Left ventricle myocardium inferior (tissue), 1 donor: ENCODE measurements at places on chromosomes 1 and 21.

- DNase-seq = no peak
- peaks cover 87% of the 10 kb centered on the region for H3K4me1 ChIP-seq
- peak overlapping the region; percentile 82 for H3K4me3 ChIP-seq
- no peaks in the 10 kb centered on the region for H3K27me3 ChIP-seq
- peaks cover 46% of the 10 kb centered on the region for H3K36me3 ChIP-seq
Observed at GRCh38 chr1:226064816-226065248, 2.3 kb downstream of the H3-3A start.

DNA sequence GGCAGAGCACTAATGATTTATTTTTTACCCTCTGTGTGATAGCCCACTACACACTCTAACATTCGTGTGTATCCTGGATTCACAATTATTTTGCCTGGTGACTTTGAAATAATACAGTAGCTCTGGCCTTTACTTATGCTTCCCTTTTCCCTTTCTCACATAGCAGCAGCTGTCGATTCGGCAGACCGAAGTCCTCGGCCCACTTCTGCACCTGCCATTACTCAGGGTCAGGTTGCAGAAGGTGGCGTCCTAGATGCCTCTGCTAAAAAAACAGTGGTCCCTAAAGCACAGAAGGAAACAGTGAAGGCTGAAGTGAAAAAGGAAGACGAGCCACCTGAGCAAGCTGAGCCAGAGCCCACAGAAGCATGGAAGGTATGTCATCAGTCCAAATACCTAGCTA lies 70.8 kb downstream of the TMEM200B start:
- no peaks in the 10 kb centered on the region for H3K27me3 ChIP-seq
- H3K4me1 ChIP-seq = no peaks in the 10 kb centered on the region
- H3K36me3 ChIP-seq = no peaks in the 10 kb centered on the region
- H3K4me3 ChIP-seq = no peak overlapping the region

GRCh38 chr1:111842411-111842810 lies 86.7 kb downstream of the DDX20 start:
- H3K27me3 ChIP-seq = no peaks in the 10 kb centered on the region
- no peak for DNase-seq
- no peak overlapping the region for H3K4me3 ChIP-seq
- no peaks in the 10 kb centered on the region for H3K36me3 ChIP-seq
- no peak overlapping the region for H3K27ac ChIP-seq

- H3K27ac ChIP-seq = no peak overlapping the region
- peaks cover 31% of the 10 kb centered on the region for H3K4me1 ChIP-seq
- no peak overlapping the region for H3K4me3 ChIP-seq
- H3K36me3 ChIP-seq = no peaks in the 10 kb centered on the region
Observed at GRCh38 chr1:41665962-41666917, 181.8 kb upstream of the EDN2 start.

DNA sequence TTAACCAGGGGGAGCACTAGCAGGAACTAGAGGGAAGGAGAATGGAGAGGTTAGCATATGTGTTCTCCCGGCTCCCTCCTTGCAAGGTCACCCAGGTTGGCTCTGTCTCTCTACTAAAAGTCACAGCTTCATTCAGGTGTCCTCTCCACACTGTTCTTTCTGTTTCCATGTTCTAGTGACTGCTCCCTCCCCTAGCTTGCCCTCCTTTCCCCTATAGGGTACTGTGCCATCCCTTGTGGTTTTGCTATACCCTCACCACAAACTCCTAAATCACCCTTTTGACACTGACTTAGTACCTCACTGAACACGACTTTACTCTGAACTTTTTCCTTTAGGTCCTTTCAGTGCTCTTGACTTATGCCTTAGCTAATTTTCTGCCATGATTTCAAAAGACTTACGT lies 389.3 kb downstream of the ST6GALNAC3 start:
- H3K27me3 ChIP-seq = no peaks in the 10 kb centered on the region
- H3K4me3 ChIP-seq = no peak overlapping the region
- H3K27ac ChIP-seq = no peak overlapping the region
- DNase-seq = no peak

GRCh38 chr1:204104331-204105130 lies 31.6 kb downstream of the SOX13 start:
- H3K27ac ChIP-seq = peak overlapping the region; percentile 85
- H3K36me3 ChIP-seq = no peaks in the 10 kb centered on the region
- peaks cover 80% of the 10 kb centered on the region for H3K4me1 ChIP-seq

- DNase-seq = no peak
- peaks cover 61% of the 10 kb centered on the region for H3K4me1 ChIP-seq
- no peaks in the 10 kb centered on the region for H3K27me3 ChIP-seq
- H3K36me3 ChIP-seq = peaks cover 15% of the 10 kb centered on the region
Observed at GRCh38 chr1:54249819-54250435, 50.0 kb downstream of the MRPL37 start.

DNA sequence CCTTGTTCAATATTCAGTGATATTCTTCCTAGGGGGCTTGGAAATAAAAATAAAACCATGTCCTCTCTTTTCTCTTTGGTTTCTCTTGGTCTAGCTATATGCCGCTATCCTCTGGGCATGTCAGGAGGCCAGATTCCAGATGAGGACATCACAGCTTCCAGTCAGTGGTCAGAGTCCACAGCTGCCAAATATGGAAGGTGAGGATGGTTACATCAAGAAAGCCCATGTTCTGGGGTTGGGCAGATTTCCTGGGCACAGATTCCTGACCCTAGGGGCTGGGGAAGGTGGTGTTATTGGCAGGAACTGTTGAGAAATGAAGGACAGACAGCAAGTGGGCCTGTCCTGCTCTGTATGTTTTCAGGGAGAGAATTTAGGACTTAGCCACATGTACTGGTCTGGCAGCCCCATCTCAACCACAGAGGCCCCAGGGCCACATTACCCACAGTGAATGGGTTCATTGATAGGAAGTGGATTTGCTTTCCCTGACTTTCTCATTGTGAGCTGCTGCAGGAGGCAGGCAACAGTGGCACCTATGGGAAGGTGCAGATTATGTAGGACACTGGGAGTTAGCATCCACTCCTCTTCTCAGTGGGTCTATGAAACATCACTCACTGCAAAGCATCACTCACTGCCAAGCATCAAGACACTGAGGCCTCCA lies 37.4 kb upstream of the HSD17B7 start:
- H3K4me1 ChIP-seq = no peaks in the 10 kb centered on the region
- no peak overlapping the region for H3K4me3 ChIP-seq
- peaks cover 19% of the 10 kb centered on the region for H3K36me3 ChIP-seq
- no peaks in the 10 kb centered on the region for H3K27me3 ChIP-seq
- DNase-seq = no peak
- no peak overlapping the region for H3K27ac ChIP-seq

DNA sequence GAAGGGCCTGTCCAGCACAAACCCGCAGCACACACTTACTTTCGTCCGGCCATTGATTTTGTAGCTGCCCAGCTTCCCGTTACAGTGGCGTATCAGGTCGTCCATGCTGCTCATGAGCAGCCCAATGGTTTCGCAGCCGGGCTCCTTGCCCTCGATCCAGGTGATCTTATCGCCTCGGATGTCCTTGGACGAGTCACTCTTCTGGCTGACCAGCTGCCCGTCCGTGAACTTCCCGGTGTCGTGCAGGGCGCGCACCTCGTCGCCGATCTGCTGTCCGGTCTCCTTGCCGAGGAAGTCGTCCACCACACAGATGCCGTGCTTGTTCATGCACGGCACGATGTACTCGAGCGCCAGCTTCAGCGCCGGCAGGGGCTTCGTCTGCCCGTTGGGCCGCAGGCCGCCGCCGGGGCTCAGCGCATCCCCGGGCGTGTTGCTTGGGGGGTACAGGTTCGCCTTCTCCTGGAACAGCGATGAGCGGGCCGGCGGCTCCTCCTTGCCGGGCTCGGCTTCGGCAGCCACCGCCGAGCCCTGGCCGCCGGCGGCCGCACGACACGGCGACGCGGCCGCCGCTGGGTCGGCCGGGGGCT lies 1.0 kb downstream of the EGLN1 start:
- peak overlapping the region; percentile 85 for H3K4me3 ChIP-seq
- H3K4me1 ChIP-seq = peaks cover 90% of the 10 kb centered on the region
- peak overlapping the region; percentile 100 for H3K27ac ChIP-seq
- peak; percentile 48 for DNase-seq
- H3K27me3 ChIP-seq = no peaks in the 10 kb centered on the region

GRCh38 chr1:98325646-98326440 lies 335.7 kb upstream of the SNX7 start:
- no peak overlapping the region for H3K27ac ChIP-seq
- H3K27me3 ChIP-seq = no peaks in the 10 kb centered on the region
- peaks cover 20% of the 10 kb centered on the region for H3K4me1 ChIP-seq
- no peak overlapping the region for H3K4me3 ChIP-seq
- peak; percentile 46 for DNase-seq

DNA sequence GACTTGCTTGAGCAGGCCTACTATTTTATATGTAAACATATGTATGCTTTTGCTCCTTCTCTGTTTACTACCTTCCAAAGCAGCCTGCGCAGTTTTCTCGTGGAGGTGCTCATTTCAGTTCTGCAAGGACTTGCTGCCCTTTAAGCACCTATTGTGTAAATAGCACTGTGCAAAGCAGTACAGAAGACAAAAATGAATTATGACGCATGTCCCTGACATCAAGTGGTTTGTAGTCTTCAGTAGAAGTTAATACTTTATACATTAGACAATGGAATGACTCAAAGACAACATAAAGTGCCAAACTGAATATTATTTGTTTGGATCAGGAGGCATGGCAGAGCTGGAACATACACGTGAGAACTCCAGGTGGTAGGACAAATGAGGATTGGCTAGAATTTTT lies 611.7 kb downstream of the LMO4 start:
- peaks cover 3% of the 10 kb centered on the region for H3K4me1 ChIP-seq
- H3K27me3 ChIP-seq = no peaks in the 10 kb centered on the region
- H3K4me3 ChIP-seq = no peak overlapping the region
- DNase-seq = no peak
- H3K27ac ChIP-seq = no peak overlapping the region

- H3K4me3 ChIP-seq = peak overlapping the region; percentile 96
- peak overlapping the region; percentile 100 for H3K27ac ChIP-seq
- H3K27me3 ChIP-seq = no peaks in the 10 kb centered on the region
- no peak for DNase-seq
Observed at GRCh38 chr1:25247829-25248754, 838 bp upstream of the RSRP1 start.

- no peak overlapping the region for H3K27ac ChIP-seq
- no peak overlapping the region for H3K4me3 ChIP-seq
- no peaks in the 10 kb centered on the region for H3K36me3 ChIP-seq
Observed at GRCh38 chr1:20302108-20302471, 11.4 kb downstream of the VWA5B1 start.

DNA sequence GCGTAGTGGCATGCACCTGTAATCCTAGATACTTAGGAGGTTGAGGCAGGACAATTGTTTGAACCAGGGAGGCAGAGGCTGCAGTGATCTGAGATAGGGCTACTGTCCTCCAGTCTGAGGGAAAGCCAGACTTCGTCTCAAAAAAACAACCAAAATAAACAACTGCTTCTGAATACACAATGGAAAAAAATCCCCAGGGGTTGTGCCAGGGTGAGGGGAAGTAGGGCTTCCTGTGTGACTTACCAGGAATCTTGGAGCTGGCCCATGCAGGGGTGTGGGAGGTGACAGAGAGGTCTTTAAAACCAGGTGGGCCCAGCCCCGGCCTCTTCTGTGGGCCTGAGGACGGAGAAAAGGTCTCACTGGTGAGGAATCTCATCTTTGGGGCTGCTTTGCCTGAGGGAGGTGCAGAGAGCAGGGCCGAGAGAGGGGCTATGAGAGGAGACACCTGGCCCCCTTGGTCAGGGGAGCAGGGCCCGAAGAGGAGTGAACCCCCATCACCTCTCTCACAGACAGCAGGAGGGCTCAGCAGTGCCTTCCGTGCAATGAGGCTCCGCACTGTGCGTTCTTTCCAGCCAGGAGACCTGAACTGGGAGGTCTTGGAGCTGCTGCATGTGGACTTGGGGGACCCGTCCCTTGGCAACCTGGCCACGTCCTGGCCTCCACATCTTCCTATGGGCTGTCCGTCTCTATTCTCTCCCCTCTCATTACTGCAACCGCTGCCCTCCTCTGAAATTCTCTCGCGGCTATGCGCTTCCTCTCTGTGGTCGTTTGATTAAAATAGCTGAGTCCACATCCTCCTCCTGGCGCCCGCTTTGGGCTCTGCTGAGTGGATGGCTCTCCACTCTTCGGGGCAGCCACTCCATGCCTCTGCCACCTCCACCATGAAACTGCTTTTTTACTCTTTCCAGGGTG lies 10.7 kb downstream of the PLA2G5 start:
- H3K27ac ChIP-seq = peak overlapping the region; percentile 64
- no peak for DNase-seq
- no peak overlapping the region for H3K4me3 ChIP-seq
- peaks cover 88% of the 10 kb centered on the region for H3K4me1 ChIP-seq
- H3K27me3 ChIP-seq = no peaks in the 10 kb centered on the region

- H3K36me3 ChIP-seq = no peaks in the 10 kb centered on the region
- no peaks in the 10 kb centered on the region for H3K27me3 ChIP-seq
- no peaks in the 10 kb centered on the region for H3K4me1 ChIP-seq
Observed at GRCh38 chr21:26614251-26614650, 41.2 kb upstream of the CYYR1 start.

GRCh38 chr1:68429233-68429808 lies 20.4 kb downstream of the RPE65 start:
- no peak overlapping the region for H3K27ac ChIP-seq
- H3K36me3 ChIP-seq = no peaks in the 10 kb centered on the region
- H3K4me3 ChIP-seq = no peak overlapping the region
- no peak for DNase-seq
- H3K4me1 ChIP-seq = no peaks in the 10 kb centered on the region

GRCh38 chr1:27531959-27532685 lies 42.2 kb upstream of the WASF2 start:
- no peak overlapping the region for H3K4me3 ChIP-seq
- H3K4me1 ChIP-seq = peaks cover 50% of the 10 kb centered on the region
- H3K27me3 ChIP-seq = no peaks in the 10 kb centered on the region
- H3K27ac ChIP-seq = peak overlapping the region; percentile 94

DNA sequence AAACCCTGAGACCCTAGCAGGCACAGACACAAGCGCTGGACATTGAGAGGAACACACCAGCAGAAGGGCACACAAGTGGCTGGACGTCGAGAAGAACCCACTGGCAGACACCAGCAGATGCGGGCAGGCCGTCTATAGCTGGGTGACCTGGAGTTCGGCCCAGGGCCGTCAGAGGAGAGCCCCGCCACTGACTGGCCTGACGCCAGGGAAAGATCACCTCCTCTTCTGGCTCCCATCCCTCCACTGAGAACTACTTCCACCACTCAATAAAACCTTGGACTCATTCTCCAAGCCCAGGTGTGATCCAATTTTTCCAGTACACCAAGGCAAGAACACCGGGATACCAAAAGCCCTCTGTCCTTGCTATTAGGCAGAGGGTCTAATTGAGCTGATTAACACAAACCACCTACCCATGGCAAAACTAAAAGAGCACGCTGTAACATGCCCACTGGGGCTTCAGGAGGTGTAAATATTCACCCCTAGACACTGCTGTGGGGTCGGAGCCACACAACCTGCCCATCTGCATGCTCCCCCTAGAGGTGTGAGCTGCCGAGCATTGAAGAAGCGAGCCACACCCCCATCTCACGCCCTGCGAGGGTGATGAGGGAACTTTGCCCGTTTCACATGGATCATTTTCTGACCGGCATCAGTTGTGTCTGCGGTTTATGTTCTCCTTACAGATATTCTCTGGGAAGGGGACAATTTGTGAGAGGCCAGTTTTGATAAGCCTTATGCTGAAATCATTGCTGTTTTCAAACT lies 104.8 kb downstream of the HLX start:
- peaks cover 9% of the 10 kb centered on the region for H3K4me1 ChIP-seq
- H3K27ac ChIP-seq = no peak overlapping the region
- no peak for DNase-seq
- no peaks in the 10 kb centered on the region for H3K36me3 ChIP-seq

GRCh38 chr1:24321697-24322469 lies 2.7 kb downstream of the GRHL3 start:
- peak overlapping the region; percentile 68 for H3K4me3 ChIP-seq
- peaks cover 15% of the 10 kb centered on the region for H3K4me1 ChIP-seq
- H3K27ac ChIP-seq = no peak overlapping the region
- H3K36me3 ChIP-seq = no peaks in the 10 kb centered on the region
- peak; percentile 30 for DNase-seq
